ENCODE measurements at places on chromosomes 6 and 20.

GRCh38 chr6:163355426-163355991 is 59.0 kb upstream of the QKI start:
- no peak for DNase-seq

DNA sequence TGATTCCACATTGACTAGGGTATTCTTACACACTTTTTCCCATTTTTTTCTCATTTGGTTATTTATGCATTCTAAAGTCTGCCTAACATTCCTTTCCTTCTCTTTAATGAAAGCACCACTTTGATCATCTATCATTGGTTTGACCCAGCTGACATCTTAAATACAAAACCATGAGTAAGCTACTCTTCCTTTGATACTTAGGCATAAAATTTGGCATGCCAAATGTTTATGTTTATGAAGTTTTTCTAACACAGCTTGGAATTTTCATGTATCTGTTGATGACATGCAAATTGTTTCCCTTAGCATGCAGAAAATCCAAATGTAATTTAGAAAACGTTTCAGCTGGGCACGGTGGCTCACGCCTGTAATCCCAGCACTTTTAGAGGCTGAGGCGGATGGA is 534.9 kb downstream of the QKI start:
- no peak for DNase-seq

- no peak for DNase-seq
Observed at GRCh38 chr20:52127309-52127708, 64.3 kb downstream of the ZFP64 start.

DNA sequence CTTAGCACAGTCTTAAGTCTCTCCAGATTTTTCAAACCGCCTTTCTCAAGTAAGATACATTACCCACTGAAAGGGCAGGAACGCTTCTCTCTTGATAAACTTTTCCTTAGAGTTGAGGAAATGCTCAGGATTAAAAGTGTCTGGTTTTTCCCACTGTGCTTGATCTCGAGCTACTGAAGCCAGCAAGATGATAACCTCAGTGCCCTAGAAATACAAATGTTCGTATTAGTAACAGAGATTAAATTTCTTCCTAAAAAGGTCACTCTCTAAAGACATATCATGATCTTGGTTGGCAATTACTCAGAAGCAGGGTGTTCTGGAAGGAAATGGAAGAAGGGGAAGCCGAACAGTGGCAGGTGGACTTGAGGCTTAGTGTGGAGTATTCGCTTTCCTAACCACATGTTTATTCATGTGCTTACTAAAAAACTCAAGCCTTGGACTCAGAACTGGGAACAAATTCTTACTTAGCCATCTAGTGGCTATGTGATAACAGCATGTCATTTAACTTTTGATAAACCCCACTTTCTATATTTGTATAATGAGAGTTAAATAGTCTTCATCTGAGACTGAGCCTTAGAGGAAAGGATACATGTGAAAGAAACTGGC is 20.1 kb downstream of the C6orf141 start:
- no peak for DNase-seq

- DNase-seq = no peak
Observed at GRCh38 chr6:121032268-121033006, 301.8 kb downstream of the TBC1D32 start.

DNA sequence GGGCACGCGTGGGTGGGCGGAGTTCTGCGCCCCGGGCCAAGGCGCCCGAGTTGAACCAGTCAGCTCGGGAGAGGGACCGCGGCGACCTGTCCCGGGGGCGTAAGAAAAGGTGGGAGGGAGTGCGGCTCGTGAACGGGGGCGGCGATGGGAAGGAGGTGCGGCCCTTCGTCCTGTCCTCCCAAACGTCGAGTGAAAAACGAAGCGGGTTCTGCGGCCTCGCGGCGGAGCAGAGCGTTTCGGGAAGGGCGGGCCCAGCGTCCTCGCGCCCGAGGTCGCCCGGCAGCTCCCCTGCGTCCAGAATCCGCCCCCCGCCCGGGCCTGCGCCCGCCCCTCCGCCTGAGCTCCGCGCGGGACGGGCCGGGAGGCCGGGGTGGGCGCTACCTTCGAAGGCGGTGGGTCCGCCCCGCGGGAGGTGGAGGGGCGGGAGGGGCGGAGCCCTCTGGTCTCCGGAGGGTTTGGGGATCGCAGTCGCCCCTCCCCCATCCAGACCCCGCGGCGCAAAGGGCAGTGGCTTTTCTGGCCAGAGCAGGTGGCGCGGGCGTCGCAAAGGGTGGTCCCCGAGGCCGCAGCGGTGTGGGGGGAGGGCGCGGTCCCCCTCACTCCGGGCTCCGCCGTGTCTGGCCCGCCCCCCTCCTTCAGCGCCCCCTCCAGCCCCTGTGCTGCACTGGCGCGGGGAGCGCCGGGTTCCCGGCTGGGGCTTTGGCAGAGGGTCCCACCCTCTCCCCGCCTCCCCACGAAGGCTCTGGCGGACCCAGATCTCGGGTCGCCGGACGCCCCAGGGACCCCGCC is 838 bp downstream of the STMN3 start:
- DNase-seq = no peak

DNA sequence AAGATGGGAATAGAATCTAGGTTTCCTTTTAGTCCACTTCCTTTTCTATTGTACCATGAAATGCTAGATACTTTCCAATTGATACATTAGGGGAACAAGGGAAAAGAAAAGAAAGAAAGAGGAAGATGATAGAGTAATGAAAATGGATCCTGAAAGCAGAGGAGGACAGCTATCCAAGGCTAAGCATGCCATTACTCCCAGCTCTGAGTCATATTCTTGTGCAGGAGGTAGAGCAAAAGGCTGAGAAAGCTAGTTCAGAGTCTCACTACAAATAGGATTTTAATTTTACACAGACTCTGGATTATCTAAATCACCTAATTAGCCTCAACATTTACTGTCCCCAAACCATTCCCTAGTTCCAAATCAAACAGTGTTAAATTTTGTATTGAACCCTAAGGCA is 23.6 kb downstream of the RWDD2A start:
- DNase-seq = no peak

- no peak for DNase-seq
Observed at GRCh38 chr20:41879123-41879522, 260.9 kb upstream of the CHD6 start.
